ENCODE measurements at places on chromosomes 3 and 15.

- DNase-seq = peak; percentile 53
Measured at GRCh38 chr3:190321789-190322603, at the start of gene CLDN1. Gene CLDN1, minus strand, starts transcription at chr3:190322446. Its CDS starts 240 bp downstream, at chr3:190322206.

- no peak for DNase-seq
Measured at GRCh38 chr3:10223676-10224639, 24.3 kb upstream of the TATDN2 start.

DNA sequence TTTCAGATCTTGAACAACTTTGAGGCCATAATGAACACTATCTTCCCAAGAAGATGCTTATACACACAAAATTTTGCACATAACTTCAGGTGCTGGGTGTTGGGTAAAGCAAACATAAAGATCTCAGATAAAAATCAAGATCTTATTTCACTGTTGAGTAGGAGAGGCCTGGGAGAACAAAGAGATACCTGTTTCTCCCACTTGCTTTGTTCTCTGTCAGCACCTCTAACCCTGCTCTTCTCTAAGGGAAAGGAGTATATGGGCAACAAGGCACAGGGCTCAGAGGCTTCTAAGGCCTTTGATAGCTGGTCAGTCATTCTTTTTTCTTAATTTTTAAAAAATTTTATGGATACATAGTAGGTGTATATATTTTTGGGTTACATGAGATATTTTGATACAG lies 3.6 kb upstream of the GK5 start:
- DNase-seq = no peak

DNA sequence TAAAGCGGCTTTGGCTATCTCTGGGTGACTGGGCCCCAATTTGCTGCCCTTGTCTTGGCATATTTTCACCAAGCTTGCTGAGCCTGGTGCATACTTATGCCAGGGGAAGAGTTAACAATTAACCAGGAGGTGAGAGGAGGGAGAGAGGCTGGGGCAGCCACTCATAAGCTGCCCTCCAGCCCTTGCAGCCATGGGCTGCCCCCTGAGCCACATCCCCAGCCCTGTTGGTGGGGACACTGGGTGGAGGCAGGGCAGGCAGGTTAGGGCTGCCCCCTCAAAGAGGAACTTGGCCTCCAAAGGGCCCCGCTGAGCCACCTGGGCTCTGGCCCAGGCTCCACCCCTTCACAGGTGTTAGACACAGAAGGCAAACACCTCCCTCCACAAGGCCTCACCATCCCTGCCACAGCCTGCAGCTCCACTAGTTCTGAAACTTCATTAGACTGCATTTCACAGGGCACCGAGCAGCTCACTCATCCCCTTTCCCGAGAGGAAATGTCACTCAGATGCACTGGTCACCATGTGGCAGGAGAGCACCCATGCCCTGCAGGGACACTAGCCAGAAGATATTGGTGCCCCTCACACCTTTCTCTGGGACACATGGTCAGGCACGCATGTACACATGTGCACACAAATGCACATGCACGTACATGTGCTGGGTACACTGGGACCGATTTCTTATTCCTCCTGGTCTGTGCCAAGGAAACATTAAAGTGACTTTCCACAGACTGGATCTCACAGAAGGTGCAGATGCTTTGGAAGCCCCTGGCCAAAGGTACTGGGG lies 20.2 kb downstream of the AMOTL2 start:
- DNase-seq = no peak

DNA sequence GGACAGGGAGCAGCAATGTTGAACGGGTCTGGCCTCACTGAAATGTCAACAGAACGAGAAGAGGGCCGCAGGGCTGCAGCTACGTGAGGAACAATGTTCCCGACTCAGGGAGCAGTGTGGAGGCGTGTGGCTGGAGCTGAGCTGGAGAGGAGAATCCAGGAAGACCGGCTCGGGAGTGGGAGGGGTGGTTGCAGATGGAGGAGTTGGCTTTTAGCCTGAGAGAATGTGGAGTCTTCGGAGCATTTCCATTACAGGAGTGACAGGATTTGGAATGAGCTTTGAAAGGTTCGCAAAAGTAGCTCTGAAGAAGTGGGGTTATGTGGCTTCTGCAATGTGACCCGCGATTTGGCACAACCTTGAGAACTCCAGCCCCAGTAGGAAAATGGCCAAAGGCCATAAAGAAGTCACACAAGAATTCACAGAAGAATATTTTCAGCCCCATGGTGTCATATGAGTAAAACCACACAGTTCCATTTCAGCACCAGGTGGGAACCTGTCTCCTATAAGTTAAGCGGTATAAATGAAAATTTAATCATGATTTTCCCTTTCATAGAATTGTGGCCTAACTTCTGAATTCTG lies 78.8 kb upstream of the NSMCE3 start:
- DNase-seq = no peak

DNA sequence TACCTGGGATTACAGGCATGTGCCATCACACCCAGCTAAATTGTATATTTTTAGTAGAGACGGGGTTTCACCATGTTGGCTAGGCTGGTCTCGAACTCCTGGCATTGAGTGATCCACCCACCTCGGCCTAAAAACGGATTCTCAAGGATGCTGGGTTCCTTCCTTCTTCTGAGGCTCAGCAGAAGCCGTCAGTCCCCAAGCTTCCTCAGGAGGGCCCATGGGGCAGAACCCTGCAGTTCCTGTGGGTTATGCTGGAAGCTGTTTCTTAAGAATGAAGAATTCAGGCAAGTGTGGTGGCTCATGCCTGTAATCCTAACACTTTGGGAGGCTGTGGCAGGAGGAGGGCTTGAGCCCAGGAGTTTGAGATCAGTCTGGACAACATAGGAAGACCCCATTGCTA lies 29.0 kb upstream of the ZNF710 start:
- no peak for DNase-seq

- no peak for DNase-seq
Measured at GRCh38 chr15:62109982-62110851, 43.4 kb downstream of the C2CD4A start.

- no peak for DNase-seq
Measured at GRCh38 chr3:2910997-2911396, 199.2 kb downstream of the IL5RA start.

GRCh38 chr3:179526989-179527391 lies 35.7 kb upstream of the ACTL6A start:
- no peak for DNase-seq

- DNase-seq = no peak
Measured at GRCh38 chr15:47741082-47741481, 23.8 kb downstream of the SEMA6D start.

DNA sequence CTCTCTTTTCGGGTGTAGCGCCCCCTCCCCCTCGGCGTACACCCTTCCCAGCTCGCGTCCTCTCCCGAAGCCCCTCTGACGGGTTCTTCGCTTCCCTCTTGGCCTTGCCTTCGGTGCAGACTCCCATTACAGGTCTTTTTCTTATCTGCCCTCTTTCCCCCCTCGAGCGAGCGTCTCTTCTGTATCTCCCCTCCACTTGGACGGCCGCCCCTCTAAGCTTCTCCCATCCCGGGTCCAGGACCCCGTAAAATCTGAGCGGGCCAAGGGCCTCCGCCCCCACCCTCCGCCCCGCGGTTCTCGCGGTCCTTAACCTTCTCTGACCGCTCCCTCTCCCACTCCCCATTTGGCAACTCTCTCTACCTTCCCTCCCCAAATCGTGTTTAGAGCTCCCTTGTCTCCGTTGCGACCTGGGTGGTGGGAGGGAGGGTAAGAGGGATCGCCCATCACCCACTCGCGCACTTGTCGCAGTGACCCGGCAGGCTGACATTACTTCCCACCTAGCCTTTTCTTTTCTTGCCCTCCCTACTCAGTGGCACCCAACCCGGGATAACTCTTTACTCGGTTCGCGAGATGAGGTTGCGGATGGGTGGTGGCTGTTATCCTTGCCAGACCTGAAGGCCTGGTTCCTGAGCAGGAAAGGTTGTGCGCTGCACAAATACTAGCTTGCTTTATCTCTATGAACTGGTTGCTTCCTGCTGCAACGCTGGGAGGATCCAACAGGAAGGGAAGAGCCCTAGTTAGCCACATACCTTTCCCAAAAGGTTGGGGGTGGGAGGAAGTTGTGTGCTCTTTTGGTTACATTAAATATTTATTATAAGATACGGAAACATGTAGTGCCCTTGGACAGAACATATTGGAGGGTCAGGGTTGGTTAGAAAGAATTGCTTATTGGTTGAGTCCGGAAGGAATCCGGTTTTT lies 922 bp downstream of the RAB11A start:
- no peak for DNase-seq

DNA sequence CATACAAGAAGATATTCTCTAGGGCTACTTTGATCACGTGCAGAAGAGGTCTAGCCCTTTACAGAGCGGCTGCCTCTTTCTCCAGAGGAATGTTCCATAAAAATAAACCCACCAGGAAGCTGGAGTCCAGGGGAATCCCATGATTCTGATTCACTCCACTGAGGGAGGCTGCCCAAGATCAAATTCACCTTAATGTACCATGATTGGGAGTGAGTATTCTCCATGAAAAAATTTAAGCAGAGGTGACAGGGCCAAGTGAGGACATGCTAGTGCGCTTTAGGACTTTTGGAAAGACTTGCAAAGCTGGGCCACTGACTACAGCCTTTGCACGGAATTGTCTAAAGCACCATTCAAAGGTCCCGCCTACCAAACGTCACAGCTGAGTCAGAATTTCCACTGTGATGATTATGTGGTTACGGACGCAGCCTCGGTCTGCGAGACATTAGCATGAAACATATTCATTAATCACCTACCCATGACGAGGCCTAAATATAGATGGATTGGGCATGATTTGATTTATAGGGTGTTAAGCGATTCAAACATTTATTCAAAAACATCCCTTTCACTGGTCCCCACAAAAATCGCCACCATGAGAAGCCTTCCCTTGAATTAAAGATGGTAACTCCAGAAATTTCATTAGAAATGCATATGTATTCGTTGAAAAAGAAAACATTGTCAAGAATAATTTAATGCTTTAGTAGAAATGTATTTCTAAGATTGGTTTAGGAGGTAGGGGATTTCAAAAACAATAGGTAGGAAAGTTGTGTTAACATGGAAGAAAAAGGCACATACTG lies 152.6 kb downstream of the GREM1 start:
- no peak for DNase-seq

DNA sequence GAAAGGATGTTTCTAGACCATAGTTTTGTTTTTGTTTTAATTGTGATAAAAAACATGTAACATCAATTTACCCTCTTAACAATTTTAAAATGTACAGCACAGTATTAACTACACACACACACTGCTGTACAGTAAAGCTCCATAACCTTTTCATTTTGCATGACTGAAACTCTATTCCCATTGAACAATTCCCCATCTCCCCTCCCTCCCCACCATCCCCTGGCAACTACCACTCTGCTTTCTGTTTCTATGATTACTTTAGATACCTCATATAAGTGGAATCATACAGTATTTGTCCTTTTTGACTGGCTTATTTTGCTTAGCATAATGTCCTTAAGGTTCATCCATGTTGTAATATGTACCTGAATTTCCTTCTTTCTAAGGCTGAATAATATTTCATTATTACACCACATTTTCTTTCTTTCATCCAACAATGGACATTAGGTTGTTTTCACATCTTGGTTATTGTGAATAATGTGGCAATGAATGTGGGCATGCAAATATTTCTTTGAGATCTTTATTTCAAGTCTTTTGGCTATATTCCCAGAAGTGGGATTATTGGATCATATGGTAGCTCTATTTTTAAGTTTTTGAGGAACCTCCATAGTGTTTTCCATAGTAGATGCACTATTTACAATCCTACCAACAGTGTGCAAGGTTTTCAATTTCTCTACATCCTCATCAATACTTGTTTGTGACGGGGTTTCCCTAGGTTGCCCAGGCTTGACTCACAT lies 10.7 kb downstream of the CHST14 start:
- no peak for DNase-seq

DNA sequence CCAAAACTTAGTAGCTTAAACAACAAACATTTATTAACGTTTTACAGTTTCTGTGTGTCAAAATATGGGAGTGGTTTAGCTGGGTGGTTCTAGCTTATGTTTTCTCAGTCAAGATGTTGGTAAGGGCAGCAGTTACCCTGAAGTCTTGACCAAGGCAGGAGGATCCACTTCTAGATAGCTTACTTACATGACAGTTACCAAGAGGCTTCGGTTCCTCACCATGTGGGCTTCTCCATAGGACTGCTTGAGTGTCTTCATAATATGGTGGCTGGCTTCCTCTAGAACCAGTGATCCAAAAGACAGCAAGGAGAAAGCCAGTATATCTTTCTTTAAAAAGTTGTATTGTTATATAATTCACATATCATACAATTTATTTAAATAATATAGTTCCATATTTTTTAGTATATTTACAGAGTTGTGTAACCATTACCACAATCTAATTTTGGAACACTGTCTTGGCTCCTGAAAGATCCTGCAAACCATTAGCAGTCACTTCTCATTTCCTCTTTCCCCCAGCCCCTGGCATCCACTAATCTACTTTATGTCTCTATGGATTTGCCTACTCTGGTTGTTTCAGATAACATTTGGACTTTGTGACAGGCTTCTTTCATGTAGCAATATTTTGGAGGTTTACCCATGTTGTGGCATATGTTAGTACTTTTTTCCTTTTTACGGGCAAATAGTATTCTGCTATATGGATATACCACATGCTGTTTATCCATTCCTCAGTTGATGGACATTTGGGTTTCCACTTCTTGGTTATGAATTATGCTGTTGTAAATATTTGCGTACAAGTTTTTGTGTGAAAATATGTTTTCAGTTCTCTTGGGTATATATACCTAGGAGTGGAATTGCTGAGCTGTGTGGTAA lies 33.3 kb downstream of the MAPK6 start:
- no peak for DNase-seq

GRCh38 chr15:62966294-62967078 lies 76.1 kb upstream of the TPM1 start:
- no peak for DNase-seq
